ENCODE measurements at places on chromosomes 3 and 15.

DNA sequence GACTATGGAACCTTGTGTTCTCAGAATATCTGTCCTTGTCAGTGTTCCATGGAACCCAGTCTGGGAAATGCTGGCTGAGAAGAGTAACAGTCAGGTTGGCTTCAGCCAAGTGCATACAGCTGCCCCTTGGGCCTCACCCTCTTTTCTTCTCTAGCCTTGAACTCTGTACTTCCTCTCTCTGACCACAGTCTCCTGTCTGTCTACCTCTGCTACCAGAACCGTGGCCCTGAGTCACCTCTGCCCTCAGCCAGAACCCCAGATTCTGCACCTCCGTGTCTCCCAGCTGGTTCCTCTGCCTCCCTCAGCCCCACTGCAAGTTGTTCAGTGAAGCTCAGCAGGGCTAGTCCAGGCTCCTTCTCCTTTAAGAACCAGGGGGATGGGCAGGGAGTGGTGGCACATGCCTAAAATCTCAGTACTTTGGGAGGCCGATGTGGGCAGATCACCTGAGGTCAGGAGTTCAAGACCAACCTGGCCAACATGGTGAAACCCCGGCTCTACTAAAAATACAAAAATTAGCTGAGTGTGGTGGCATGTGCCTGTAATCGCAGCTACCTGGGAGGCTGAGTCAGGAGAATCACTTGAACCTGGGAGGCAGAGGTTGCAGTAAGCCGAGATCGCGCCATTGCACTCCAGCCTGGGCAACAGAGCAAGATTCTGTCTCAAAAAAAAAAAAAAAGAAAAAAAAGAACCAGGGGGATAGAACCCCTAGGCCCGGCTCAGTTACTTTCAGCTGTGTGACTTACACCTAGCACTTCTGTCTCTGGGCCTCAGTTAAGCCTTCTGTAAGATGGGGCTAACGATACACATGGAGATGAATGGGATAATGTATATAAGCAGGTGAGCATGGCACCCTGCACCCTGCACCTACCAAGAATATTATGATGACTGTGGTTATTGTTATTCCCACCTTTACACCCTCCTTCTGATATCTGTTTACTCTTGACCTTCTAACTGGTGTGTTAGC lies 24.3 kb upstream of the TATDN2 start:
- no peak for DNase-seq

- DNase-seq: no peak
Observed at GRCh38 chr15:61661791-61662190, 398.5 kb downstream of the VPS13C start.

GRCh38 chr15:81776976-81777375 lies 268.8 kb downstream of the MEX3B start:
- DNase-seq: no peak

DNA sequence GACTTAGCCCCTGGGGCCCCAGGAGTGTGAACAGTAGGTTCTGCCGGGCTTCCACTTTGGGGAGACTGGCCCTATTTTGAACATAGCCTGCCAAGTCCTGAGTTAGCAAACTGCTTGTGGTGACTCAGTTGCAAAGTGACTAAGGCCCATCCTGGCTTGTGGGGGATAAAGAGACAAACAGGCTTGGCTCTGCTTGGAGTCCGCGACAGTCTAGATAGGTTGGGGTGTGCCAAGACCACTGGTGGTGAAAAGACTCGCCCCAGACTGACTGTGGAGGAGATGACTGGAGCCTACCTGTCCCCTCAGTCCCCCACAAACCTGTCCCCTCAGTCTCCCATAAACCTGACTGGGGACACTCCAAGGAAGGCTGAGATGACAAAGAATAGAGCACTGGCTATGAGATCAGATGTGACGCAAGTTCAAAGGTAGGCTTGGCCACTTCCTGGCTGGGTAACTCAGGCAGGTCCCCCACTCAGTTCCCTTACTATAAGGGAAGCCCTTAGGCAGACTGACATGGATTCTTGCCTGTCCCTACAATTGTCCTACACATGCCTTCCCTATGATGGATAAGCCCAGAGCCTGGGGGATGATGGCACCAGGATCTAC lies 4.3 kb downstream of the DNASE1L3 start:
- peak; percentile 33 for DNase-seq

- peak; percentile 68 for DNase-seq
Observed at GRCh38 chr3:155185631-155186071, 105.5 kb downstream of the MME start.

GRCh38 chr3:101252307-101252706 lies 68.1 kb downstream of the IMPG2 start:
- DNase-seq: no peak

DNA sequence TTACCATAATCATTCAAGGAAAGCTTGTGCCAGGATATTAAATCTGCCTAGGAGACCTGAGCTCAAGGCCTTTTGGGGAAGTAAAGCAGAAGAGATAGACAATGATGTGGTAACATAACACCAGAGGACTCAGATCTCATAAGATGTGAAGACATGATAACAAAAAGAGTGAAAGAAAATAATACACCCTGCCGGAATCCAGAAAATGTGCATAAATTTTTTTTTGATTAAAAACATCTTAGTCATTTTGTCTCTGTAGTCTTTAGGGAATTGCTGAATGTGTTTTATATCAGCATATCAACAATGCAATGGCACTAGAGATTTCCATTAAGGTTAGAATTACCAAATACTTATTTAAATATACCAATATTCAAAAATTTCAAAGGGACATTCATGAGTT lies 326.8 kb upstream of the ROBO1 start:
- no peak for DNase-seq

DNA sequence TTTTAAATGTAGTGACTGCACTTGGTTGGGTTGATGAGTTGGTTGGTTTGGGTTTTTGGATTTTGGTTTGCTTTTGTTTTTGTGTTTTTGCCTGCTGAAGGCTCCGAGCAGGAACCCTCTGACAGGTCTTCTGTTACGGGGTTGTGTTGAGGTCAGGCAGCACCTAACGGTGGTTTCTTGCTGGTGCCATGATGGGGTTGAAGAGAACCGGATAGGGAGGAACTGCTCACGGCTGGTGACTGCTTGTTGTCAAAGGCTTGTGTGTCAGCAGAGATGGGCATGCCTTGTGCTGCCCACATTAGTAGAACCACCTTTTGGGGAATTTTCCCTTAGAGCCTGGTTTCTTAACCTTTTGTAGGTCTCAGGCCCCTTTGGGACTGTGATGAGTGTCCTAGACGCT lies 42.0 kb downstream of the SLC6A6 start:
- DNase-seq: no peak

- DNase-seq: no peak
Observed at GRCh38 chr3:131551761-131552160, 49.0 kb upstream of the MRPL3 start.

DNA sequence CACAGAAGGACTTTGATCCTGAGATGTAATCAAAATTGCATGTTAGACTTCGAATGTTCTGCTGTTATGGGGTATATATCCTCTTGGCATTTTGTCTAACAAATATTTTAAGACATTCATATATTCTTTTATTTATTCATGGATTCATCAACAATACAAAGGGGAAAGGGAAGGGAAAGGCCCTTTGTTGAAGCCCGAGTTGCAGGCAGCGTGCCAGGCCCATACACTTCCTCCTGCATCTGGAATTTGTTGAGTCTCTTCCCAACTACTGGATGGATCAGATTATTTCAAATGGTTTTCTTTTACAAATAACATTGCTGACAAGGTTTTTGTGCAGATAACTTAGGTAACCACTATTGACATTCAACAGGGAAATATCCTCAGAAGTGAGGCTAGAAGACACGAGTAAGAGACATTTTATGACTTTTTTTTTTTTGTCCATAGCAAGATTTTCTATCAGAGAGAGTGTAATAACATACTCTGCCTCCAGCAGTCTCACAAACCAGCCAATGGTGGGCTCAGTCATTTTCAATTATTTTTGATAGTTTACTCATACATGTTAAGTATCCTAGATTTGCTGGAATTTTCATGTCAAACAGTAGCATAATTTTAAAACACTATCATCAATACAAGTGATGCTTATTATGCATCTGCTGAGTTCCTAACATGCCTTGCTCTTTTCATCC lies 94.3 kb downstream of the RPL39L start:
- peak; percentile 5 for DNase-seq

GRCh38 chr15:93020976-93021772 lies 67.8 kb downstream of the RGMA start:
- DNase-seq: no peak

DNA sequence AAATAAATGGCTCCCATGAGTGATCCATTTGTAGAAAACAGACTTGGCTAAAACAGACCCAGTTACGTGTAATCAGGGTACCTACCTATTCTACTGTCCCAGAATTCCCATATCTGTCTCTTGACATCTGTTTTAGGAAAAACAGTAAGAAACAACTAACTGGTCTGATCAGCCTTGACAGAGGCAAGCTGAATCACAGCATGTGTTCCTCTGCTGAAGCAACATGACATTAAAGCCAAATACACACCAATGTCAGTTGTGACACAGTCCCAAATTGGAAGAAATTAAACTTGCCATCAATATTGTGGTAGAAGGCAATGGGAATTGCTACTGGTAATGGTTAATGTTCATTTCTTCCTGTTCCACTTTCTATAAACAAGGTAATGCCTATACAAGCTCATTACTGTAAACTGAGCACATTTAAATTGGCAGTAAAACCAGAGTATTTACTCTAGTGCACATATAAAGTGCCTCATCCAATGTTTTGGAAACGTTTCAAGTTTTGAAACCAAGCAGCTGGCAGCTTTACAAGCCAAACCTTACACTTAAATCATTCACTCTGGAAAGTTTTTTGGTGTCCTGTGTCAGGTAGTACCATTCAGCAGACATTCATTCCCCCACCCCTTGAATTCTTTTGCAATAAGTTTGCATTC lies 27.0 kb downstream of the ALDH1A2 start:
- no peak for DNase-seq
